Glomerular endothelial cell (primary cell): ENCODE measurements at places on chromosomes 7 and 10.

GRCh38 chr10:112247791-112248190 is 35.4 kb upstream of the TECTB start:
- no peak for DNase-seq

DNA sequence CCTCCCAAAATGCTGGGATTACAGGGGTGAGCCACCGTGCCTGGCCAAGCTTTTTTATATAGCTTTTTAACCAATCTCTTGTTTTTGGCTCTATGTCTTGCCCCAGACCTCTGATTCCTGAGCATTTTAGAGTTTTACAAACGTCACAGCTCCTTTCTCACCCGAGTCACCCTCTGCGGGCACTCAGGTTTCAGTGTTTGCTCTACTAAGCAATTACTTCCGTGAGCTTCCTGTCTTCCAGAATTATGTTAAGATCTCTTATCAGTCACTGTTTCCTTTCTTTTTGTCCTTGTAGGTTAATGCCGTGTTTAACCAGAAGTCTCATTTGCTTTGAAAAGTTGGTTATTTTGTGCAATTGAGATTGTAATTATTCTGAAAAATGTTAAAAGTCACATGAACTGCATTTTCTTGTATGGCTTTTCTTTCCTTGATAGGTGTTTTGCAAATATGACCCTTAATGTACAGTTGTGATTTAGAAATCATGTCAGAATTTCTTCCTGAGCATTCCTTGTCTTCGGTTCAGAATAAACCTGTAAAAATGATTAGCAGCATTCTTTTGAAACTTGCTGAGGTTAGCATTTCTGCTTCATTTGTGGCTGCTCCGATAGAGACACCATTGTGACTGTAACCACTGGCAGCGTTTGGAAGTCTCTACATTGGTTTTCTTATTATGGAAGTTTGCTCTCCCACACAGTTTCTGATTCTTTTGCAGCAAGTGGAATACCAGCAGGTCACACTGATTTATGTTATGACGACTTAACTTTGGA is 4.5 kb upstream of the HKDC1 start:
- no peak for DNase-seq

GRCh38 chr10:87504307-87504639 is 420 bp upstream of the MINPP1 start:
- DNase-seq, result no peak

- no peak for DNase-seq
Observed at GRCh38 chr7:19061331-19061730, 56.1 kb downstream of the TWIST1 start.

DNA sequence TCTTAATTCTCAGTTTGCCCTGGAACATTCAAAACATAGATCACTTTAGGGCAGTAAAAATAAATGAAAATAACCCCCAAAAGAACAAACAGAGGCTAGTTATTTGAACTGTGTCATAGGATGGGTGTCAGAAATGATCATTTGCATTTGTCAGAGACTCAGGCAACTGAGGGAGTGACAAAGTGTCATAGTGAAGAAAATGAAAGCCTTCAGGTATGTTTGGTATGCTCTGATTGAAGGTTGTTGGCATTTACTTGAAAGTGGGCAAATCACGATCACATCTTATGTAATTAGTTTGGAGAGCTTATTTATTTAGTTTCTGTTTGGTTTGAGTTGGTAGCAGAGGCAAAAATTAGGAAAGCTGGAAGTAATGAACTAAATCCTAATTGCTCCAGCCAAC is 880.9 kb downstream of the ANKRD7 start:
- DNase-seq, result no peak

GRCh38 chr10:79192677-79193003 is 123.9 kb downstream of the ZMIZ1 start:
- no peak for DNase-seq

GRCh38 chr7:158710651-158711102 is 6.1 kb upstream of the NCAPG2 start:
- DNase-seq, result no peak

DNA sequence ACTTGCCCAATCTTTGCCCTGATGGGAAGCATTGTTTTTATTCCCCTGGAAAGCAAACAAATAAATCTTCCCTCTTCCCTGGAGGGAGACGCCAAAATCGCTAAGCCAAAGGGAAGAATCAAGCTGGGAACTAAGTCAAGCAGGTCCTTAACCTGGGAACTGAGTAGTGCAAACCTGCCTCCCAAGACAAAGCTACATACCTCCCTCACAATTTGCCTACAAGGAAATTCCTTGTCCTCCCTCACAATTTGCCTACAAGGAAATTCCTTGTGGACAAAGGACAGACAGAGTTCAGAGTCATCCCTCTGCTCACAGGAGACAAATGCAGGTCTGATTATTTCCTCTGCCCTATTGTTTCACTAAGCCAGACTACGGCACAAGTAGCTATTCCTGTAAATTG is 50.5 kb downstream of the SPOCK2 start:
- DNase-seq, result no peak

DNA sequence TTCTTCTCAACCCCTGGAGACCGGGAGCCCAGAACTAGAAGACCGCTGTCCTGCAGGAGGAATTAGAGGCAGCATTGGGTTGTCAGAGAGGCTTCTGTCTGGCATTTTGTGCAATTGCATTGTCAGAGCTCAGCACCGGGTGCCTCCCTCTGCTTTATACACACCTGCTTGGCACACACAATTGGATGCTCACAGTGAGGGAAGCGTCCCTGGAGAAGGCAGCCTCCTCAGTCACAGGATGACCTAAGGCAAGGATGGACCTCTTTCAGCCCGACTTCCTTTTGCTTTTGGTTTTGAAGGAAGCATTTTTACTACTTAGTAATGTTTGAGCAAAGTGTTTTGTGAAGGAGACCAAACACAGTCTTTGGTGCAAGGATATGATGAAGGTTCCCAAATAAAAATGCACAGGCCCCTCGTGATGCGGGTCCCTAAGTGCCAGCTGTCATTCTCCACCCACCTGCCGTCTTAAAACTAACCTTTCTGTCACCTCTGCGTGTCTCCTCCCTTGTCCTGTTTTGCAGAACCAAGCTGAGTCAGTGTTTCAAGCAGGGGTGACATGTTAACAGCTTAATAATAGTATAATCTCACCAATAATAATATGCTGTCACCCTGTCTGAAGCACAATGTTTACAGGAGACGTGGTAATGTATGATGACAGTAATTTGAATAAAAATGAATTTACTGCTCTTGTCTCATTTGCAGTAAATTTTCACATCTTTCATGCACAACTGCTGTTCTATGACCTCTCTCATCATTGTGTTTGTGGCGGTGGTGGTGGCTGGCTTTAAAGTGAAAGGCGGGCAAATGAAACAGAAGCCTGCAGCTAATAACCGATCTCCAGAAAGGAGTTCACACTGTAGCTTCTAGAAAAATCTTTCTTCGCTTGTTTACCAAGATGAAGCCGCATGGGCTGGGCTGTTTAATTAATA is 430.2 kb upstream of the MKI67 start:
- no peak for DNase-seq

DNA sequence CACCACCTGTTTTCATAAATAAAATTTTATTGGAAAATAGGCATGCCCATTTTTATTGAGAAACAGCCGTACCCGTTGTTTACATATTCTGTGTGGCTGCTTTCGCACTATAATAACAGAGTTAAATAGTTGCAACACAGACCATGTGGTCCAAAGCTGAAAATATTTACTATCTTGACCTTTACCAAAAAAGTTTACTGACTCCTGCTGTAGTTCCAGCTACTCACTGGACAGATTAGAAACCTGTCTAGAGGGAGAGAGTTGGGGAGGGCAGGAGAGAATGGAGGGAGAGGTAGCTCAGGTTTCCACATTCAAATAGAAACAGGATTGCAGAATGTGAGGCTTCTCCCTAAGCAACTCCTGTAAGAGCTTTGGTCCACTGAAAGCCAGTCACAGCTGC is 55.1 kb upstream of the GLCCI1 start:
- DNase-seq, result no peak

DNA sequence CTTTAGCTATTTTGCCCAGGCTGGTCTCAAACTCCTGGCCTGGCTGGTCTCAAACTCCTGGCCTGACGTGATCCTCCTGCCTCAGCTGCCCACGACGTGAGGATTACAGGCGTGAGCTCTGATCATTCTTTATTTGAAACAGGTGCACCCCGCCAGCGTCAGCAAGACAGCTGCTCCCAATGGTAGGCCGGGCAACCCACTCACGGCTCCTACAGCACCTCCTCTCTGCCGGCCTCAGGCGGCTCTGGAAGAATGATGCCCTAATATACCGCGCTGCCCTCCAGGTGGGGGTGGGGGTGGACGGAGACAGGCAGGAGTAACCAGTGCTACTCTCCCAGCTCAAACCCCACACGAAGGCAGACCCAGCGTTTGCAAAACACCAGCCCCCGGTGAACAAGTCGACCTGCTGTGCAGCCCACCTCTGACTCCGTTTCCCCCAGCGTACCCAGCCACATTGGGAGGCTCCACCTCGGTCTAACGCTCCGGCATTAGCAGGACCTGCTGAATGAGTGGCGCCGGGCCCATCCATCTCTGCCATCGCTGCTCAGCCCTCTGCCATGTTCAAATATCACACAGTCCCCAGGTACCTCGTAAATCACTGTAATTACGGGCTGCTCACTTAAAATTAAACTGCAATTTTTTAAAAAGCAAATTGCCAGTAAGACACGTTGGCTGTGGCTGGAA is 148.6 kb downstream of the ELFN1 start:
- DNase-seq, result no peak

DNA sequence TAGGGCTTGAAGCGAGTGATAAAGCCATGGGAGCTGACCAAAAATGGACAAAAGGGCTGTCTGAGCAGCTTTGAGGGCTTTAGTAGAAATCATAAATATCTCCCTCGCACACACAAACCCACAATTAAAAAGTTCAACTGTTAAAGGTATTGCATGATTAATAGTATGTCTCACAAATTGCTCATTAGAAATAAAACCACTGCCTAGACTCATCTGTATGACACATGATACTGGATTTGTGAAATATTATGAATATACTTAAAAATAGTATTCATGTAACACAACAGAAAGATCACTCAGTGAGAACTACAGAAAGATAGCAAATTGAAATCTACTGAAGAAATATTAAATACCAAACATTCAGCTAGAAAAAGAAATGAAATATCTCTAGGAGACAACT is 11.9 kb upstream of the PTPN12 start:
- DNase-seq, result no peak

- DNase-seq, result no peak
Observed at GRCh38 chr7:131305152-131305551, 22.5 kb upstream of the MKLN1 start.

GRCh38 chr7:159004411-159004810 is 140.3 kb downstream of the VIPR2 start:
- DNase-seq, result no peak

- no peak for DNase-seq
Observed at GRCh38 chr7:50622821-50623220, 57.6 kb upstream of the DDC start.

DNA sequence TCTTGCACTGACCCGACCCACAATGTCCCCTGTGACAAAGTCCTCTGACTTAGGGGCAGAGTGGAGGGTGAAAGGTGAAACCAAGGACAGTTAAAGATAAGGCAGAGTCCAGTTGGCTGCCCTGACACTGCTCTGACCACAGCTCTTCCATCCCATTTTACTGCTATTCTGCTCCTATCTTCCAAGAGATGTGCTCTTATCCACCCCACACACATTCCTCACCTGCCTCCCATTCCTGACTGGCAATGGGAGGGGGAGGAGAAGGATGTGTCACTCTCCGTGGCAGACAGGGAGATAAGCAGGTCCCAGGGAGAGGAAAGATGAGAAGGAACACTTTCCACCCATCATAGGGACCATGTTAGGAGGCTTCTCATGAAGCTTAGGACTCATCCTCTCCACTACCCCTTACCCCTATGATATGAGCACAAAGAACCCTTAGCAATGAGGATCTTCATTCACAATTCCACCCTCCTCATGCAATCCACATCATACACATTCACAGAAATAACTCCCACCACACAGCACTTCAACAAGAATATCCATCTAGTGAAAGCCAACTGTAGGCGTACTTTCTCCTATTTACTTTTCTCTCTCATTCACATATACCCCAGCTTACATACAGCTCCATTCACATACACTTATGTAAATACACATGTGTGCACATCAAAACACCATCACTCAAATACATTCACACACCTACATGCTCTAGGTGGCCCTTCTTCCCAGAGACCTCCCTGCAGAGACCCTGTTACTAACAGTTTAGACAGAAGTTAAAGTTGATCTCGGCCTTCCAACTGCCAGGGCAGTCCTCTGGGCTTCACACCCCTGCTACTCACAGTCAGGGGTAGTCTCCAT is 6.6 kb downstream of the SYNPO2L start:
- no peak for DNase-seq

GRCh38 chr7:127536741-127537140 is 48.7 kb downstream of the GCC1 start:
- DNase-seq, result no peak

DNA sequence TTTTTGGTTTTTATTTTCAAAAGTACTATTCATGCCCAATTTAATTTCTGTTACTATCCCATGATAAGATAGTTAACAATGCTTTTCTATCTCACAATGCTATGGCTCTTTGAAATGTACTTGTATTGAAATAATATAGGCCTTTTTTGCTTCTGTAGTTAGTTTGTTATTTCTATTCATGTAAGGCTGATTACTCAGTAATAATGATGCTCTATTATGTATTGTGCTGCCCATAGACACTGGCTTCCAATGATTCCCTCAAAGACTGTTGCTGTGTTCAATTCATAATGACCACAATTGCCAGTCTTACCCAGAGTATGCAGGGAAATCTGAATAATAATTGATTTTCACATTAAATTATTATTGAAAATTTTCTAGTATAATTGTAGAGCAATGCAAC is 155.5 kb upstream of the POT1 start:
- no peak for DNase-seq

DNA sequence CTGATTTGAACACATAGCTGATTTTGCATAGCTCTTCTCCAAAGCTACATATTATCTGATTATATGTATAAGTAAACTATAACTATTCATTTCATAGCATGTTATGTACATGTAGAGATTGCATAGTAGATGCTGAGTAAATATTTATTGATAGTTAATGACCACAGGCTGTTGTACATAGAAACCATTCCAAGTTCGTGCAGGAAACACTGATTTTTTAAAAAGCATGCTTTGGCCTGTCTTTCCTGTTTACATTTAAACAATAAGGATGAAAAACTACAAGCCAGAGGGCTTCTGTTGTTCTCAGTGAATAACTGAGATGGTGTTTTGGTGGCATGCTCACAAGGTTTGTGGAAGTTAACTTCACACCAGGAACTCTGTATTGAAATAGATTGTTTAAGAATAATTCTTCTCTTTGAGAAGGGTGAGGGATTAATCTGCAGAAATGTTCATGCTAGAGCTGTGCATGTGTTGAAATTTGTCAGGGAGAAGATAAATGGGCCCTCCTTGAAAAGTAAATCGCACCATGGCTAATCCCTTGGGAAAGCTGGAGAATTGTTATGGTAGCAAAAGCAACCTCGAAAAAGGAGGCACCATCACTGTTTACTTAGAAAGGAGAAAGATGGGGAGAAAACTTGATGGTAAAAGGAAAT is 120.2 kb upstream of the SP8 start:
- no peak for DNase-seq
